ENCODE measurements at places on chromosomes 16 and 17.

- no peak for DNase-seq
Measured at GRCh38 chr17:80137131-80137530, 9.8 kb downstream of the EIF4A3 start.

GRCh38 chr16:23757116-23757515 lies 2.3 kb downstream of the CHP2 start:
- DNase-seq = no peak

- DNase-seq = no peak
Measured at GRCh38 chr17:71438631-71439146, 682.1 kb upstream of the SOX9 start.

- DNase-seq = no peak
Measured at GRCh38 chr16:50802961-50803360, 61.1 kb downstream of the CYLD start.

- no peak for DNase-seq
Measured at GRCh38 chr17:4167786-4168185, 24.8 kb downstream of the CYB5D2 start.

All from activated gamma-delta T cell (primary cell).